ENCODE measurements at places on chromosomes 1 and 21.

GRCh38 chr1:89363196-89363595 lies 663 bp upstream of the GBP6 start:
- no peak for DNase-seq

GRCh38 chr21:39675993-39676661 lies 63.4 kb downstream of the B3GALT5 start:
- peak; percentile 91 for DNase-seq

- no peak for DNase-seq
Measured at GRCh38 chr1:162085991-162086390, 16.5 kb downstream of the NOS1AP start.

- DNase-seq: no peak
Measured at GRCh38 chr1:29218223-29218622, 12.5 kb downstream of the MECR start.

DNA sequence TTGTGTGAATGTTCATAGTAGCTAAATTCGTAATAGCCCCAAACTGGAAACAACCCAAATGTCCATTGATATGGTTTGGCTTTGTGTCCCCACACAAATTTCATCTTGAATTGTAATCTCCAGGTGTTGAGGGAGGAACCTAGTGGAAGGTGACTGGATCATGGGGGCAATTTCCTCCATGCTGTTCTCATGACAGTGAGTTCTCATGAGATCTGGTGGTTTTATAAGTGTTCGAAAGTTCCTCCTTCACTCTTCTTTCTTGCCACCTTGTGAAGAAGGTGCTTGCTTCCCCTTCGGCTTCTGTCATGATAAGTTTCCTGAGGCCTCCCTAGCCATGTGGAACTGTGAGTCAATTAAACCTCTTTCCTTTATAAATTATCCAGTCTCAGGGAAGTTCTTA lies 11.3 kb downstream of the UBE2G2 start:
- DNase-seq: no peak

GRCh38 chr1:111938123-111938522 lies 51.3 kb downstream of the KCND3 start:
- DNase-seq: peak; percentile 4

- no peak for DNase-seq
Measured at GRCh38 chr1:38815903-38816627, 43.5 kb downstream of the RRAGC start.

DNA sequence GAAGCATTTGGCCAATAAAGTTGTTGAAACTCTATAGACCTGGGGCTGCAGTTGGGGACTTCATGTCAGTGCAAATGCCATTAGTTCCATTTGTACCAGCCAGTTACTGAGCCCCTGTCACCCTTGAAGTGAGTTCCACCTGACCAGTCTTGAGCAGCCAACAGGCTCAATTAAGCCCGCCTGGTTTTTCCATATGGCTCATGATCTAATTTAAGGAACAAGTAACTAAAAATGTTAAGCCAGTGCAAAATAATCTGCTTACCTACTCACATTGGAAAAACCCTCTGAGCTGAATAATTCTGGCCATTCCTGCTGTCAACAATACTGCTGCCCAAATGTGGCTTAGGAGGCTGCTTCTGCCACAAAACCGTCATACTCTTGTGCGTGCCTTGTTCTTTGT lies 21.6 kb downstream of the NSUN4 start:
- DNase-seq: peak; percentile 5

- no peak for DNase-seq
Measured at GRCh38 chr1:63780565-63780964, 6.7 kb downstream of the ROR1 start.

- no peak for DNase-seq
Measured at GRCh38 chr1:161071886-161072371, 2.2 kb upstream of the ARHGAP30 start.

DNA sequence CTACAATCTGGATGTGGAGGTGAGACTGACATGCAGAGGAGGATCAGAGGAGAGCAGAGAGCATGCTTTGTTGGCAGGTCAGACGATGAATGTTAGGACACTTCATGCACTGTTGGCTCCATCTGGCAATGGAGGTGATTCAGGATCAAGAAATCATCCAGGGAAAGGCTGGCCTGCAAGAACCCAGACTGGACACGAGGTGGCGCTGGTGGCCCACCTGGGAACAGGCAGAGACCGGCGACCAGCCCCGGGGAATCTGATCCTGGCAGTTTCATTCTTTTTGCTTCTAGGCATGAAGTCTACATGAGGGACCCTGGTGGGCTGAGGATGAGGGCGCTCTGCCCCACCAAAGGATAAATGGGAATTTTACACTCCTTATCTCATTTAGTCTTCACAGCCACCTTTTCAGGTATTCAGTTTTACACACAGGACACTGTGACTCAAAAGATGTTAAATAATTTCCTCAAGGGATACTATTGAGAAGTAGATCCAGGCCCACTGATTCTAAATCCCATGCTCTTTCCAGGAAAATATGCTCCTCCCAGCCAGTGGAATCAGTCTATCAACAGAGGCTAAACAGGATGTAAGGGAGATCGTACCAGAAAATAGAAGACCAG lies 26.2 kb upstream of the SCMH1 start:
- DNase-seq: peak; percentile 88

- DNase-seq: no peak
Measured at GRCh38 chr1:153763365-153764225, 11.6 kb upstream of the SLC27A3 start.

DNA sequence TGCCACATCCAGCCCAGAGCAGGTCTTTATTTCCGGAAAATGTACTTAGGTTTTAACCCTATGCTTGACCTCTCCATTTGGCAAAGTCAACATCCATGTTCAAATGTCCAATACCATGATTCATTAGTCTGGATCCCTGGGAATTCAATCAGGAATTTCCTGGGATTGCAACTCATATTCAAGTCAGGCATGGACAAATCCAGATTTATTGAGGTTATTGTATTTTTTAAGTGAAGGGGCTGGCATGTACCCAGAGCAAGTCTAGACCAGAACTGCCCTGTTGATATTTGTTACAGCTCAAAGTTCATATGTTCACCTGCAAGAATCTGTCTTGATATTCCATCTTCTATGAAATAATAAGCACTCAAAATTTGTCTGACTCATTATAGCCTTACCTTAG lies 521.1 kb downstream of the ADGRL2 start:
- no peak for DNase-seq

GRCh38 chr1:160675641-160676410 lies 29.0 kb upstream of the SLAMF1 start:
- peak; percentile 75 for DNase-seq
